GM20000 (cell line): ENCODE measurements at places on chromosomes 12 and 14.

DNA sequence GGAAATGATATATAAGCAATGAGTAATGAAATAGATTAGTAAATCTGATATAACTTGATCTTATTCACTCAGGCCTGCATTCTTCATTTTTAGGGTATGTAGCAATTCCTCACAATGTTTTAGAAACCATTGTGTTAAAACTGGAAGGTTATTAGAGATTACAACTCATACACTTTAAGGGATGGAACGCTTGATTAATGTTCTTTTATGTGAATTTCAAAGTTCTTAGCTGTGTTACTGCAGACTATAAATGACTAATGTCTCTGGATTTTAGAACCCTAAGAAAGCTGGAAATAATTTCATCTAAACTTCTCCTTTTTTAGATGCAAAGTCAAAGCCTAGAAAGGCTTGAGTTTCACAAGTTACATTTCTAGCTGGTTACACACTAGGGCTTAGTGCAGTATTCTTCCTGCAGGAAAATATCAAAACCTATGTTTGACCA is 148.2 kb upstream of the CLEC14A start:
- DNase-seq: no peak

- DNase-seq: peak; percentile 75
Measured at GRCh38 chr14:100850841-100851585, 25.1 kb downstream of the MEG3 start.

GRCh38 chr12:80016684-80017083 is 81.8 kb upstream of the PPP1R12A start:
- no peak for DNase-seq

DNA sequence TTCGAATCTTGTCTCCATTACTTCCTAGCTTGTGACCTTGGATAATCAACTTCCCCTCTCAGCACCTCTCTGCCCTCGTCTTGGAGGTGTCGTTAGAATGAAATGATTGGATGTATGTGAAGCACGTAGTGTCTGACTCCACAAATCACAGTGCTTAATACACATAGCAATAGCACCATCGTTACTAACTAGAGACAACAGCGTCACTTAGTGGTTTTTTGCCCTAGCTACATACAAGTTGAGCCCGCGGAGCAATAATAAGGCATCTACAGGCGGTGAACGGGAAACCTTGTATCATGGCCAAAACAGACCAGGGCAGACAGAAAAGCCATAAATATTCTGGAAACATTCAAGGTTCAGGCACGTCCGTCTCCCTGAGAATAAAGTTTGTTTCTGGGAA is 154.9 kb downstream of the ASCL4 start:
- DNase-seq: peak; percentile 18

GRCh38 chr12:41304526-41304925 is 116.4 kb downstream of the PDZRN4 start:
- no peak for DNase-seq

GRCh38 chr12:3928538-3929184 is 55.5 kb upstream of the PARP11 start:
- peak; percentile 18 for DNase-seq

DNA sequence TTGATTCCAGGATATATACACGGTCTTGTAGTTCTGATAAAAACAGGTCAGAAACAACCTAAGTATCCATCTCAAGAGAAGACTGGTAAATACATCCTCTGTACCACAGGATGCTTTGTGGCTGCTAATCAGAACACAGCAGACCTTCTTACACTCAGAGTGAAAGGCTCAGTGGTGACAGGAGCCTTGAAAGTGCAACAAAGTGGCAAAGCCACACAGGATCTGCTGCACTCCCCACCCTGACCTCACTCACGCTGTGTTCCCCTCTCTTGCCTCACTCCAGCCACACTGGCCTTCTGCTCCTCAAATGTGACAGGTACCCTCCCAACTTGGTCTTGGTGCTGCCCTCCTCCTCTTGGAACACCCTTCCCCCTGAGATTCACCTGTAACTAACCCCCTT is 98.1 kb upstream of the GRIP1 start:
- peak; percentile 32 for DNase-seq

DNA sequence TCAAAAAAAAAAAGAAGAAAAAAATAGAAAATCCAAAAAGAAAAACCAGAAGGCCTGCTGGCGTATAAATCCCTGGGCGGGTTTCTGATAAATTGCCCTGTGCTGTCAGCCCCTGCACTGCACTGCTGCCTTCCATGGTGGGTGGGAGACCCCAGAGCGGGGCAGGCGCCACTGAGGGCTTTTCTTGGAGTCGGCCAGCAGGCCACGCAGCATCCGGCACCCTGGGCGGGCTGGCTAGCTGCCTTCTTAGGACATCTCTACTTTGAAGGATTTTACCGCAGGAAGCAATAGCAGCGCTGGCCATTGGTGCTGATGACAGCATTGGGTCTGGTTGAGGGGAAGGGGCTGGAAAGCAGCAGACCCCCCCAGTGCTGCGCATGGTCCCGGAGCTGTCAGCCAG is 29.1 kb downstream of the IL31 start:
- DNase-seq: no peak

DNA sequence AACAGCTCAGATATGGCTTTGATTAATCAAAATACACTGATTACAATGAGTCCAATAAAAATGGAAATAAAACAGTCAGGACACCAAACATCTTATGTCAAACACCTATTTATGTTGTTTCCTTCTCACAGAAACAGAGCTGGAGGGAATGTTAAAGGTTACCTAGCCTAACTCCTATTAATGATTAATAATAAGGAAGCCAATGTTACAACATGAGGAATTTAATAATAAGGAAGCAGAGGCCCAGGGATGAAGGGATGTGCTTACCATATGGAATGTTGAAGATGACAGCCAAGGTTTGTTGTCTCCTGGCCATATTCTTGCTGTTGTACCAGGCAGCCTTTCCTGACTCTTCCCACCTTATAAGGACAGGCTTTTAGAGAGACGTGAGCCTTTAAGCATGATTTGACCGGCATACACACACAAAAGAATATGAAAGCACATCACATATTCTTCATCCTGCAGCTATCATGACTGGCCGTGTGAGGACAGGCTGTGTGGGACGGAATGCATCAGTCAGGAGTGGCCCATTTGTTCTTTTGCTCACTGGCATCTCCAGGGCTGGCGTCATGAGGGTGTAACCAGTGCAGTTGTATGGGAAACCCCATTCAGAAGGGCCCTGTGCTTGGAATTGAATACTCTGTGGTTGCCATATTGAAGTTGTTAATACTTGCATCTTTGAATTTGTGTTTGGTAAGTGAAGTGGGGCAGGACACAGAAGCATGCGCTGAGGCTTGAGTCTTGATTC is 3.1 kb upstream of the GPRC5D start:
- DNase-seq: no peak

DNA sequence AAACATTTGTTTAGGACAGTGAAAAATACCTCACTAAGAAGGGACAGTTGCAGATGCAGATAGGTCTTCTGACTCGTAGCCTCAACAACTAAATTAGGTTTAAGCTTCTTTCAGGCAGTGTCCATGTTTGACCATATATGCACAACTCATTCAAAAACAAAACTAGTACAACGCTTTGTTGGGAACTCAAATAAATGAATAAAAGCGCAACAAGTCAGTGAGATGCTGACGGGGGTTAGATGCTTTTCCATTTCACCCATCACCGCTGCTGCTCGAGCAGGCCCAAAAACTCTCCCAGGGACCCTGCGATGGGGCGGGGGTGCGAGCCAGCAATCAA is 633 bp downstream of the RPAP3 start:
- DNase-seq: no peak

- no peak for DNase-seq
Measured at GRCh38 chr12:70854881-70855568, 65.5 kb downstream of the PTPRR start.

DNA sequence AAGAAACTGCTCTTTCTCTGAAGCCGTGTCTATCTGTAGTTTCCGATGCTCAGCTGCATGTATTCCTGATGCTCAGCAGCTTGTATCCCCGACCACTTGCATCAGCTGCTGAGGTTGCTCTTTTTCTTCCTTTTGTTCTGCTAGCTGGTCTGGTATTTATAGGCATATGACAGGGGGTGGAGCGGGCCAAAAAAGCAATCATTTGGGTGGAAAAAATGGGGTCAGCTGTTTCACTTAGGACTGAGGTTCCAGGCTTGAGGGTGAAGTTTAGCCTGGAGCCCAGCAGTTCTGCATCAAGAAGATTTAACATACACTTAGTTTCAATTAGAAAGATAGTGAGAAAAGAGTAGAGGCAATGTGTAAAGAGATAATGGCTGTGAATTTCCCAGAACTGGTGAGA is 23.6 kb upstream of the AMN1 start:
- no peak for DNase-seq

DNA sequence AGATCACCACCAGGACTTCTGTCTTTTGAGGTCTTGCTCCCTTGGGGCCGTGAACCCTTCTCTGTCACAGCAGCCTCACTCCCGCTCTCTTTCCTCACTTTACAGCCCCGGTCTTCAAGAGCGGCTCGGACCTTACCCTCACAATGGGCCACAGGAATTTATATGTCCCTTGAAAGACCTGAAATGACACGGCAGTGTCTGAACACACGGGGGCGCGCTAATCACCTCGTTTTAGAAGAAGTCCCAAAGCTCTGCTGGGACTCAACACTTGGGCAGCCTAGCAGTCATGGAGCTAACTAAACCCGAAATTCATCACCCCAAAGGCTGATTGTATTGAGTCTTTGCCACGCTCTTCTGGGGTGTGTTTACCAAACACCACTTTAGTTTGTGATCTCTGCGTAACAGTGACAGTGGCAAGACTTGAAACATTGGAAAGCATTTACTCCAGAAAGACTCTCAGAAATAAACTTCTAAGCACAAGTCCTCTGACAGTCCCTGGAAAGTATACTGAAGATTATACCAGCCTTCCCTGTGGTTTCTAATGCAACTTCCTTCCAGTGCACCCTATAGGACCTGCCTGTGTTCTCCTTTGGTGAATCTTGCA is 29.0 kb downstream of the SERPINA11 start:
- DNase-seq: peak; percentile 58

- DNase-seq: no peak
Measured at GRCh38 chr12:34021071-34021470, 1.2 kb upstream of the ALG10 start.

DNA sequence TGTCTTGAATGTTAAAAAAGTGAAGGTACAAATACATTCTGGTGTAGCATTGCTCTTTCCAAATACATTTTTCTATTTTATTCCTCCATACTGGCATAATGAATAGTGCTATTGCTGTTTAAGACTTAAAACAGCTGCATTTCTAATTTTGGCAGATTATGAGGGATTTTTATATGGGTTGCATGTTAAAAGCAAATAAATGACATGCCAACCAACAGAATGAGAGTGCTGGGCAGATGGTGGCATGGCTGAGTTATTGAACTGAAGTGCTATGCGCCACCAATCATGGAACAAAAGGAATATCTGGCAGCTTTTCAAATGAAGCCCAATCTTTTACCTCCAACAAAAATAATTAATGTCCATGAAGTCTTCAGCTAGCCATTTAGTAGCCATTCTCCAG is 215.0 kb downstream of the PRKD1 start:
- DNase-seq: no peak

DNA sequence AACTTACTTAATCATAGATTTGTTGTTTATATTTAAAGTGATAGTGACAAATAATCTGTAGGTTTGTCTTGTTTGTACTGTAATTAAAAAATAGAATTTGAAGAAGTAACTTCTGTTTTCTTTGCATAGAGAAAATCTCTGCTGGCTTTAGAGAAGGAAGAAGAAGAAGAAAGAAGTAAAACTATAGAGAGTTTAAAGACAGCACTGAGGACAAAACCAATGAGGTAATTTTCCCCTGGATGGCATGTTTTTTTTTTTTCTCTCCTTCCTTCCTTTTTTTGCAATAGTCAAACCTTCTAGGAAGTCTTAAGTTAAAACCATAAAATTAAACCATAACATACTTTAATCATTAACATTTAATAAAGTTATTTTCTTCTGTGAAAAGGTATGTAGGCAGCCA is 131.9 kb downstream of the DAAM1 start:
- no peak for DNase-seq

DNA sequence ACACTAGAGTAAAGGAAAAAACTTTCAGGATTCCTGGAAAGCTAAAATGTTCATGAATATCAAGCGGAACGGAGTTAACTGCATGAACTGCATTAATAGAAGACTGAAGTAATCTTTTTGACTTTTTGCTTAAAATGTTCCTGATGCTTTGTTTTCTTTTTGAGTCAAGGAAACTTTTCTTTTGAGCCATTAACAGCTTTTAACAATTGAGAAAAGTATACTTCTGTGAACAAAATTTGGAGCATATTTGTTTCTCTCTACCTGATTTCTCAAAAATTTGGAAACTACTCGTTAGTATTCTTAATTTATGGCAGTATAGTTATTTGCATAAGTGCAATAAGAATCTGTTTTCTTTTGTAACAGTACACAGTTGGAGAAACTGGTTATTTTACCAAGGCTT is 78.5 kb downstream of the CALM1 start:
- no peak for DNase-seq

DNA sequence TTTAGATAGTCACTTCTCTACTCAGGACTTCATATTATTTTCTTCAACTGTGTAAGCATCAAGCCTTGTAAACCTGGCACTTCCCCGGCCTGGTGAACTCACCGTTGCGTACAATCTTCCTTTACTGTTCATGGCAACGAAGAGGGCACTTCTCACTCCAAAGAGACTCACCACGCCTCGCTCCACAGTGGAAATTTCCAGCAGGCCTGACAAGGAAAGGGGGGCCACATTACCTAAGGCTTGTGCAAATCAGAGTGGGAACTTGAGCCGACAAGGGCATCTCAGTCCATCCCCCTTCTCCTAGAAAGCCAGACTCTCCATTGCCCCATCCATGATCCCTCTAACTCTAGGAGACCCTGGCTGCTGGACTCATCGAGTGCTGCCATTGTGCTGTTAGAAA is 1.6 kb downstream of the FGF6 start:
- DNase-seq: no peak

- DNase-seq: no peak
Measured at GRCh38 chr12:108833757-108834472, 23.5 kb downstream of the SSH1 start.

- DNase-seq: no peak
Measured at GRCh38 chr12:112322441-112322840, 59.8 kb downstream of the HECTD4 start.
